Activated naive CD4-positive, alpha-beta T cell treated with anti-CD3 and anti-CD28 coated beads, Interleukin-2, amount 50 U/mL, for 72 hours (primary cell): ENCODE measurements at places on chromosomes 11 and 22.
A peak's percentile ranks its signal among the peaks of the same experiment; 100 is the strongest.

- DNase-seq: no peak
These were observed 64.3 kb upstream of the NAV2 start for GRCh38 chr11:19648321-19648720.

DNA sequence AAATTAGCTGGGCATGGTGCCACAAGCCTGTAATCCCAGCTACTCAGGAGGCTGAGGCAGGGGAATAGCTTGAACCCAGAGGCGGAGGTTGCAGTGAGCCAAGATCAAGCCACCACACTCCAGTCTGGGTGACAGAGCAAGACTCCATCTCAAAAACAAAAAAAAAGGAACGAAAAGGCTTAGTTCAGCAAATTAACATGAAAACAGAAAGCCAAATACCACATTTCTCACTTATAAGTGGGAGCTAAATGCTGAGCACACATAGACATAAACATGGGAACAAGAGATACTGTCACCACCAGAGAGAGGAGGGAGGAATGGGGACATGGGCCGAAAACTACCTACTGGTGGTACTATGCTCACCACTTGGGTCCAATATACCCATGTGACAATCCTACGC, 38.6 kb downstream of the SCGB1A1 start:
- no peak for DNase-seq

DNA sequence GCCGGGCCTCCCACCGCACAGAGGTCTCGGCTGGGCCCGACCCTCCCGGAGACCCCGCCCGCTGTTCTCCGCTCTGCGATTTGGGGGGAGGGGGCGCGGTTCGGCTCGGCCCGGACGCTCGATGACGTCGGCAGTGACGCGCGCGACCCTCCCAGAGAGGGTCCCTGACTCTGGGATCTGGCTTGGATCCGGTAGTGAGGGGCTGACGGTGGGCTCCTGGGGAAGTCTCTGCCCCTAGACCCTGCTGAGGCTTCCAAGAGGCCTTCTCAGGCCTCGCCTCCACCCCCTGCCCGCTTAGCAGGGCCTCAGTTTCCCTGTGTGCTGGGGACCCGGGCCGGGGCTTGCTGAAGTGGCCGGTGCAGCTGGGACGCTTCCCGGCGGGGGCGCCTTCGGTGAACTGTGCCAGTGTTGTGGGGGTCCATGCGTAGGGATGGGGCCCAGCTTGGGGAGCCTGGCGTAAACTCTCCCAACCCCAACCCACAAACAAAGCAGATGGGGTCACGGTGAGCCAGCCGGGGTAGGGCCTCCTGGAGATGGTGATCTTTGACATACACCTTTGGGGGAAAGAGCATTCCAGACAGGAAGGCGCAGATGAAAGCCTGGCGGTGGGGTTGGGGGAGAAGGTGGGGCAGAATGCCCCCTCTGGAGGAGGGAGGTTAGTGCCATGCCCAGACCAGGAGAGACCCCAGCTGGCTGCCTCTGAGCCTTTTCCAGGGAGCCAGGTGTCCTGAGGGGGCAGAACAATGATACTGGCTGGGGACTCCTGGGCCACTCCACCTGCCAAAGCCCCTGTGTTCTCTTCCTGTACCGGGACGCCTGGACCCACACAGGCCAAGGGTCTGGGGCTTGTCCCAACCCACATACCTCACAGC, 1.0 kb downstream of the B4GALNT4 start:
- no peak for DNase-seq

GRCh38 chr22:26213826-26214225, 44.6 kb downstream of the SEZ6L start:
- DNase-seq: no peak

- DNase-seq: peak; percentile 64
These were observed 51.8 kb downstream of the CD6 start for GRCh38 chr11:61023086-61023965.

DNA sequence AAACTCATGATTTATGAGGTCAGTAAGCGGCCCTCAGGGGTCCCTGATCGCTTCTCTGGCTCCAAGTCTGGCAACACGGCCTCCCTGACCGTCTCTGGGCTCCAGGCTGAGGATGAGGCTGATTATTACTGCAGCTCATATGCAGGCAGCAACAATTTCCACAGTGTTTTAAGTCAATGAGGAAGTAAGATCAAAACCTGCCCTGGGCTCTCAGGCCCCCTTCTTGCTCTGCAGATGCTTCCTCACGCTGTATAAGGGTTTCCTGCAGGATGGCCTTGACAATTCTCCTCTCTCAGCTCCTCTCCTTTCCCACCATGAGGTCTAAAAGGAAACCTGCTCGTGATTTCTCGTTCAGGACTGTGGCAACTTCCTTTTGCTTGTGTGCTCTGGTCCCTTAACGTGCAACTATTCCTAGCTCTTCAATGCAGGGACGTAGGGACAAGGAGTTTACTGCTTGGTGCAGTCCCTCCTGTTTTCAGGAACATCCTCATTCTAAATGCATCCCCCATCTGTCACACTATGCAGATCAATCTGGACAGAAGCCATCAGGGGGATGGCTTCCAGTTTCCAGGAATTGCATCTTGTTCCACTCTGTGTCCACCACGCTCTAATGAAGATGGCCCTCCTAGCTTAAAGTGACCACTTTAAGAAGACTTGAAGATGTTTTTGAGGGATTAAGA, 64.3 kb upstream of the IGLL5 start:
- DNase-seq: no peak

GRCh38 chr11:15913261-15913660, 443.1 kb downstream of the SOX6 start:
- no peak for DNase-seq

GRCh38 chr11:72836111-72836510, 21.9 kb downstream of the ATG16L2 start:
- no peak for DNase-seq

DNA sequence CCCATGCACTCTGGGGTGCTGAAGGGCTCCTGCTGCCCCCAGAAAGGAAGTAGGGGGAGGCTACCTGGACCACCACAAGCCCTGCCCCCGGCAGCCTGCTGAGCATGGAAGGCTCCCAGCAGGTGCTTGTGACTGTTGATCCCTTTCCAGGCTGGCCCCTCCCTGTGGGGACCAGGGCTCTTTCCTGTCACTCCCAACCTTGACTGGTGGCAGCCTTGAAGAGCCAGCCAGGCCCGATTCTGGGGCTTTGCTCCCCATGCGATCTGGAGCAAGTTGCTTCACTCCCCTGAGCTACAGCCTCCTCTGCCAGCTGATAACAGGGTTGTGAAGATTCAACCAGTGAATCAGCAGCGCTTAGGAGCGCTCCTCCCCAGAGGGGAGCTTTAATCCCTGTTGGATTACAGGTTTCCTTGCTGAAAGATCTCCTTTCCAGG, 4.6 kb upstream of the CST6 start:
- DNase-seq: no peak

GRCh38 chr11:93494357-93494756, 48.8 kb downstream of the SMCO4 start:
- DNase-seq: no peak

GRCh38 chr11:62545437-62546243, 966 bp downstream of the AHNAK start:
- peak; percentile 87 for DNase-seq

- DNase-seq: no peak
These were observed 3.3 kb downstream of the POLD4 start for GRCh38 chr11:67349928-67350465.

DNA sequence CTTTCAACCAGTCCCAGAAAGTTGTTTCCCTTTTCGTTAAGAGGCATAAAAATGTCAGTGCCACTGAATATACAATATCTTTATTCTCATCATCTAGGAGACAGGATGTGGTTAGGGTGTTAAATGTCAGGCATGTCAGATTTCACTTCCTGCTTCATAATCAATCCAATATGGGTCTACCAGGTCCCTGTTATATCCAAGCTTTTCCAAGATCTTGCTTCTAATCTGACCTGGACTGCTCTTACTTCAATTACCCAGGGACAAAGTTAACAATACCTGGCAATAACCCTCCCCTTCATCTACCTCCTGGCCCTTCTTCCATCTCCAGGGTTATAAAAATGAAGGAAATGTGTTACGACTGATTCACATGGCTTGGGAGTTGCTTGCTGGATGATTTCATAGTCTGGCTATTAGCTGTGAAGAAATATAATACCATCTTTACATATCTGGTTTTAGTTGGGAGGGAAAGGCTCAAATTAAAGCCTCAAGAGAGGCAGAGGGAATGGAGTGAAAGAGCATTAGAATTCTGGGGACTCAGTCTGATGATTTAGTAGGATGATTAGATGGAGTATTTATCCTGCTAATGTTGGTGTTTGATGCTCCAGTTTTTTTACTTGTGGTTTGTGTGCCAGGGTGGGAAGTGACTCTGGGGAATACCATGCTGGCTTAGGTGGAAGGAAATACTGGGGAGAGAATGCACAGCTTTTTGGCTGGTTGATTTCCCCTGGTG, 534.3 kb downstream of the ETS1 start:
- no peak for DNase-seq

DNA sequence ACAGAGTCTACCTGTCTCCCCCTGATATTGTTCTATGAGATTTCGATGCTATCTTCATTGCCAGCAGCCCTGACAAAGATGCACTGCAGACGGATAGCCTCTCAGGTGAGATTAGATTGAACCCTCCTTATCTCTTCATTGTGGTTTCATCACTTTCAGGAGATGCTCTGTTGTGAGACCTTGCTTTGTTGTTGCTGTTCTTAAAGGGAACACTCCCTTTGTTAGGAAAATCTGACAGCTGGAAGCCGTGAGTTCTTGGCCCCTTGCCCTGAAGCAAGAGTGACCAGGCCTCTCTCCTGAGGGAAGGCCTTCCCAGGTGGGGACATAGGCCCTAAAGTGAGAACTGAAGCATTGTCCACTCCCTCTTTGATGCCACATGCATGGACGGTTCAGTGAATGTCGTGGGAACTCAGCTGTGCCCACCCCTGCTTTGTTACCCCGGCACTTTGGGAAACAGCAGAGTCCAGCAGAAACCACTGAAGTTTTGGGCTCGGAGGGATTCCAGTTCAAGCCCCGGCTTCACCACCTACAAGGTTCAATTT, 976.1 kb downstream of the TBC1D22A start:
- DNase-seq: no peak

DNA sequence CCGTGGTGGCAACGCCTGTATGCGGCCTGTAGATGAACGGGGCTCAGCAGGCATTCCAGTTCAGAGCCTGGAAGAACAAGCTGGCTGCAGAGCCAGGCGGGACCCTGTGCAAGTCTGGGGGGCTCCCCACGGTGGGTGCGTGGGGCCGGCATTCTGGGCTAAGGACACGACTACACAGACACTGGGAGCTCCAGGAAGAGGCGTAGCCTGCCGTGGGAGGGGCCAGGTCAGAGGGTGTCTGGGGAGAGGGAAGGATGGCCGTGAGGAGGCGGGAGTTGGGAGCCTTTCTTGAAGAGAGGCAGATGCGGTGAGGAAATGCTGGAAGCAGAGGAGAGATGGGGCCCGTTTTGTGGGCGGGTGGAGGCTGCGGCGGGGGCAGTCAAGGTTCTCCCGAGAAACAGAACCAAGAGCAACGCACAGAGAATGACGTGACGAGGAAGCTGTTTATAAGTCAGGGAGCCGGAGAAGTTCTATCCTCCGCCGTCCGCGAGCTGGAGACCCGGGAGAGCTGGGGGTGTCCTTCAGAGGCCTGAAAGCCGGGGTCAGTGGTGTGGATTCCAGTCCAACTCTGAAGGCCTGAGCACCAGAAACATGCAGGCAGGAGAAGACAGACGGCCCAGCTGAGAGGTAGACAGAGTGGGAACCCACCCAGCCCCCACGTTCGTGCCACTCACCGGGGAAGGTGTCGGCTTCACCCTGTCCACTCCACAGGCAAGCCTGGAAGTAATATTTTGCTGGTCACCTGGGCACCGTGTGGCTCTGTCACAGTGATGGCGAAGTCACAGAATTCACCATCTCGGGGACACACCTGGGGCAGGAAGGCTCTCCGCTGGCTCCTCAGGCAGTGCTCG, 529.6 kb downstream of the BRD1 start:
- DNase-seq: no peak

GRCh38 chr22:26952451-26953011, 295.1 kb downstream of the MIAT start:
- DNase-seq: no peak

DNA sequence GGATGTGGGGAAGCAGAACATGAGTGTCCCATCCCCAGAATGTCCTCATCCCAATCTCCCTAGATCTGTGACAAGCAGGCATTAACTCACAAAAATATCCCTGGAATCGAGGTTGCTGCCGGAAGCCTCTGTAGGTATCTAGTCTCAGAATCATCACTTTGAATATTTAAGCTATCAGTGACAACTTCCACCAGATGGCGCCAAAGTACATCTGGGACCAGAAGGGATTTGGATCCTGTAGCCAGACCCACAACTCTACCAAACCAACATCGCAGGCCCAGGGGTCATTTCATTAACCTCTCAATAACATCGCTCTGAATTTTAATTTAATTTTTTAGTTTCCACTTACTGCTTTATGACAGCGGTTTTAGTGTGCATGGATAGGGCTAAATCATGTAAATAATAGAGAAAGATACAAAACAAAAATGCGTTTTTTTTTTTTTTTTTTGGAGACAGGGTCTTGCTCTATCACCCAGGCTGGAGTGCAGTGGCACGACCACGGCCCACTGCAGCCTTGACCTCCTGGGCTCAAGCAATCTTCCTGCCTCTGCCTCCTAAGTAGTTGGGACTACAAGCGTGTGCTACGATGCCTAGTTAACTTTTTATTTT, 1.1 kb upstream of the EXT2 start:
- DNase-seq: no peak

GRCh38 chr11:17036666-17037658, 22.7 kb upstream of the PLEKHA7 start:
- DNase-seq: no peak

- DNase-seq: no peak
These were observed 40.7 kb upstream of the DKK3 start for GRCh38 chr11:12048936-12049790.

DNA sequence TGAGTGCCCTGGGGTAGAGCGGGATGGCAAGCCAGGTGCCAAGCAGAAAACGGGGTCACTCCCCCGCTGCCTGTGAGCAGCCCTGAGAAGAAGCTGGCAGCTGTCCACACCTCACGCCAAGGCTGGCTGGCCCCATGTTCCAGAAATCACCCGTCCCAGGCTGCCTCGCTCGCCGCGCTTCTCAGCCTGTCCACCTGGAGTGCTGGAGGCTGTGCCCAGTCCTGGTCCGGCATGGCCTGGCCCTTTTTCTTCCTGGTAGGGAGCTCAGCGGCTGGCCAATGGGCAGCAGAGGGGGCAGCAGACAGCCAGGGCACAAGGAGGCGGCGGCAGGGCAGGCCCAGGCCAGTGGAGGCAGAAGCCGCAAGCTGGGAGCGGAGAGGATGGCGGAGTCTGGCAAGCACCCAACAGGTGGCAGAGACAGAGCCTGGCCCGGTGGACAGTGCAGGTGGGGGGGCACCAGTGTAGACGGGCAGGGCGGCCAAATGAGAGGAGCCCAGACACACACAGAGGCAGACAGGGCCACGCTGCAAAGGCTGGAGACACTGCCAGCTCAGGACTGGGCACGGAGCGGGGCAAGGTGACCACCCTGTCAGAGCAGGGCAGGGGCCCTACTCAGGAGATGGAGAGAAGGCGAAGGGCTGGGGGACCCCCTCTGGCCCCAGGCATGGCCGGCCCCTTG, 37.2 kb upstream of the TH start:
- DNase-seq: peak; percentile 1

DNA sequence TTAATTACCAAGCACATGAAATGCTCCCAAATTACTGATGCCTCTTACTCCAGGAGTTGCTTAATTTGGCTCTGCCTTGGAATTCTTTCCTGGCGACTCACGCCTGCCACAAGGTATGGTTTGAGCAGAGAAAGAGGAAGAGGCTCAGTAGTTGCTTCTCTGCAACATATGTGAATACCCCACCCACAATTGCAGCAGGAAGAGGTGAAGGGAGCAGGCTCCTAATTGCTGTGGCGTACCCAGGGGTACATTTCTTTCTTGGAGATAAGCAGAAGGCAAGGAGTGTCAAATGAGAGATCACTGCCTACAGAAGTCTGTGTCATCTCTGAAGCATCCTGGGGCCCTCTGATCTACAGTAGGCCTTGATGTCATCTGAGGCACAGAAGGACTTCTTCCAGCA, 10.6 kb upstream of the NNMT start:
- DNase-seq: no peak
